ENCODE measurements at places on chromosomes 16 and 17.

GRCh38 chr16:22322741-22323140 lies 25.5 kb downstream of the POLR3E start:
- DNase-seq: no peak

- DNase-seq: peak; percentile 58
Observed at GRCh38 chr16:55035956-55036355, 105.3 kb downstream of the IRX5 start.

DNA sequence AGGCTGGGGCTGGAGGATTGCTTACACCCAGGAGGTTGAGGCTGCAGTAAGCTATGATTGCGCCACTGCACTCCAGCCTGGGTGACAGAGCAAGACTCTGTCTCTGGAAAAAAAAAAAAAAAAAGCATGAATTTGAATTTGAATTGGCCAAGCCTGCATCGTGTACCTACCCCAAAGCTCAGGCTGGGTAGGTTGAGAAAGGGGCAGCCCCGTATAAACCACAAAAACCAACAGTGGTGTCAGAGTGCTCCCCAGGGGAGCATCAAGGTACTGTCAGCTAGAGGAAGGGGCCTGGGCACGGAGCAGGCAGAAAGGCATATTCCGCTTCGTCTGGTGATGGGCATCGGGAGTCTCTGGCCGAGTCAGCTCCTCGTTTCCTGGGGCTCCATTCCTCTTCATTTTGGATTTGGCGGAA lies 40.9 kb downstream of the RAP1GAP2 start:
- DNase-seq: no peak

GRCh38 chr17:68095205-68095811 lies 59.8 kb downstream of the KPNA2 start:
- no peak for DNase-seq

- DNase-seq: no peak
Observed at GRCh38 chr16:10521681-10522274, 58.6 kb downstream of the EMP2 start.

DNA sequence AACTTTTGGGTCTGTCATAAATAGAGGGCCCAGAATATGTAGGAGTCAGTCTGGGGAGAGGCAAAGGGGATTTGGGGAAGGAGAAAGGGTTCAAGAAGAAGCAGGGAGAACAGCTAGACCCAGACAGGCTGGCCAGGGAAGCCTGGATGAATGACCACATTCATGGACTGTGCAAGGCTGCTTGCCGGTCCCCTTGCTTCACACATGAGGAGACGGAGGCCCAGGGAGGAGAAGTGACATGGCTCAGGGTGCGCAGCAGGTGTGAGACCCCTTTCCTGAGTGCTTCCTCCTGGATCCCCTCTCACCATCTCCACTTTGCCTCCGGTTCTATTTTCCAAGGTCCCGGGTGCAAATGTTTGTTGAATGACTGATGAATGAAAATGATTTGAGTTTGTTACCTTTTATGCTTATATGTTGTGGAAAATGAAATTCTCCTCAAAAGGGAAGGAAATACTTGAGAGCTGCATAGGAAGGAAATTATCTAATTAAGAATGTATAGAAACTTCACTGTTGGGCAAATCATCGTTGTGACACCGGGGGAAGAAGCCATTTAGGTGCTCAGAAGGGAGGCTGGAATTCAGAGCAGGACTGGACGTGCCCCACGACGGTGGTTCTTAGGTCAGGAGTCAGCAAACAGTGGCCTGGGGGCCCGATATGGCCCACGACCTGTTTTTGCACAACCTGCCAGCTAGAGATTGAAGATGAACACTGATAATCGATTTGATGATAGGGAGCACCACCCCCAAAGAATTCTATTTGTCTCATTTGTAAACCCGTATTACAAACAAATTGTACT lies 559 bp downstream of the ITGAM start:
- no peak for DNase-seq

GRCh38 chr16:67846063-67846319 lies 742 bp upstream of the NUTF2 start:
- no peak for DNase-seq

DNA sequence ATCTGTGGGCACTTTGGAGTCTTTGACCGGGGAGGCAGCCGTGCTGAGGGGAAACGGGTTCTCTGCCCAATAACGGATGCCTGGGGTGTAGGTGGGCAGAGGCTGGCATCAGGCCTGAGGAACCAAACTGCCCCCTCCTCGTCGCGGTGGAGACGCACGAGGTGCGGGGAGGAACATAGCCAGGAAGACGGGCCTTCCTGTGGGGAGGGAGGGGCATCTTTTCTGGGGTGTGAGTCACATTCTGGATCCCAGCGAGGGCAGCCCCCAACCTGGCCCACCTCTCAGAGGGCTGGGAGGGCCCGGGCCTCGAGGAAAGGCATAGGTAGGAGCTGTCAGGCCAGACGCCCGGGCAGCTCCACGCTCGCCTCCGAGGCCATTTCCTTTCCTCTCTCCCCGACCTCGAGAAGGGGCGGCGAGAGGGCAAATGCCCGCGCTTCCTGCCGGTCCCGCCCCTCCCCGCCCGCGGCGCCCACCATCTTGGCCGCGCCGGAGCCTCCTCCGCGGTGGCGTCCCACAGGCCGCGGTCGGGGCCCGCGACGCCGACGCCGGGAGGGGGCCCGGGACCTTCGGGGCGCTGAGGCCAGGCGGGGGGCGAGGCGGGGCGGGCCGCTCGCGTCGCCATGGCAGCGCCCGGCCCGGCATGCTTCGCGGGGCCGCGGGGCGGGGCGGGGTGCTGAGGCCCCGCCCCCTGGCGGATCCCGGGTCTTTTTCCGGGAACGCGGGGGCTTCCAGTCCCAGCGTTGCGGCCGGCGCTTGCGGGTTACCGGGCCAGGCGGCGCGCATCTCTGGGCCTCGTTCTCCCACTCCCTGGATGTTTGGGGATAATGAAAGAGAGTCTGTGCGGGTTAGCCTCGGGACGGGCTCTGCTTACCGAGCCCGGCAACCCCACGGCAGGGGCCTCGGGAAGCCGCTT lies 13.2 kb downstream of the RAI1 start:
- DNase-seq: no peak

Measured in vagina (tissue), 2 donors.